Heart right ventricle (tissue), 16 donors: ENCODE measurements at places on chromosomes 6 and 20. TPM values are rescaled to one million over a fixed set of nuclear protein-coding genes. Genes with fewer than 3 reads are reported as not detected.

DNA sequence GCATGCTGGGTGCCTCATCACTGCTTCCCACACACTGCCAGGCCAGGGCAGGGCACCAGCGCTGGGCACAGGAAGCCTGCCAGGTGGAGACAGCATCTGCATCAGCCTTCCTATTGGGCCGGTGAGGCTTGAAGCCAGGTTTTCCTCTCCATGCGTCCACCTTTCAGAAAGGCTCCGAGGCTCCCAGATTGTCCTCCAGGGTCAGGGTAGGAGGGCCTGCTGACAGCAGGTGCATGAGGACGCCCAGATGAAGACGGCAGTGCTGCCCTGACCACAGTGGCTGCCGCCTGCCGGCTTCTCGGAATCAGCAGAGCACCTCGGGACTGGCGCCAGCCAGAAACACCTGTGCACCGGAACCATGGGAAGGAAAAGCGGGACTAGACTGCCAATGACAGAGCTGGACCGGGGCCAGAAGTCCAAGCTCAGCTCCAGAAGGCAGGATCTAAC is 170.5 kb upstream of the CST7 start:
- DNase-seq = no peak

DNA sequence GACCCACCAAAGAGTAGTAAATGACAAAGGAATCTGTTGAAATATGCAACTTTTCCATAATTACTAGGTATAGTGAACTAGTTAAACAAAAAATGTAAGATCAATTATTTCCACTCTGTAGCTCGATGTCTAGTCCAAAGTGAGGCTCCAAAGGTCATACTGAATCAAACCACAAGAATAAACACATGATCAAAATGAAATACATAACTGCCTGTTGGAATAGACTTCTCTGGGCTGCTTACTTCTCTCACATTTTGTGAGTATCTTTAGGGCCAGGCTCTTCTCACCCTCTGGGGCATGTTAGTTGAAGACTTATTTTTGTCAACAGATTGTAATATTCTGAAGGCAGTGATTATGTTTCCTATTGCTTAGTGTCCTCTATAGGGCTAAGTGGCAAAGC is 103.7 kb upstream of the TMEM170B start:
- no peak for DNase-seq

DNA sequence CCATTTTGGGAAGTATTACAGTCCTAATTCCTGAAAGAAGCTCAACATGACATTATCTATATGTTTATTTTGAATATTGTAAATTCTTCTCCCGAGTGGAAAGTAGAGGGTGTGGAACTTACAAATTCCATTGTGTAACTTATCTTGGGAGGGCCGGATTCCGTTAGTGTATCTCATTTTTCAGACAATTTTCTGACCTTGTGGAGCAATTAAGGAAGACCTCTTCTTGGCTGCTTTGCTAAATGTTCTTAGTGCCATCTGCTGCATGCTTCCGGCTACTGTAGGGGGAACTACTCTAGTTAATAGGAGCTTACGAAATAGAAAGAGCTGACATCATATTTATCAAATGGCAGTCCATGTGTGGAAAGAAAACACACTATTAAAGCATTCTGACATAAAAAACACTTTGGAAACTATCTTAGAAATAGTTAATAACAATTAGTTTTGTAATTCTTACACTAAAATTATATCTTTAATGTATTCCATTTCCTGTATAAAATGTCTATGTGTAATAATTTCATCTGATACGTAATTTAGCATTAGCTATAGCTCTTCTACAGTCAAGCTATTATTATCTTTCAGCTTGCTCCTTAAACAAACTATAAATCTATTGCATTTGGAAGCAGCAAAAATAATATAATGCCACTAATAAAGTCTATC is 41.5 kb upstream of the KCNQ5 start:
- no peak for DNase-seq

Gene FRS3
- polyA plus RNA-seq = 8.0 TPM

Gene VGLL2
- polyA plus RNA-seq = not detected

DNA sequence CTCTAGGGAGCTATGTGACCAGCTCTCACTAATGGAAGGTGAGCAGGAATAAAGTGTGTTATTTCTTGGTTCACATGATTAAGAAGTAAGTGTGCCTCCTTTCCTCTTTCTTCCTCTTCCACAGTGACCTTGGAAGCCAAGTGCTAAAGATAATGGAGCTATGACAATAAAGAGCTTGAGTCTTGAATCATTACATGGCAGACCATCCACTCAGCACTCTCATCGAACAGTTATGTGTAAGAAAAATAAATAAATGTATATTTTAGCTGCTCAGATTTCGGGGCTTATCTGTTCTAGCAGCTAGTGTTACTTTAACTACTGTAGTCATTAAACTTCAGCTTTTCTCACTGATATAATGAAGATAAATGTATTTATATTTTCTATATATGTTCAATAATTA is 72.9 kb downstream of the HDGFL1 start:
- no peak for DNase-seq

GRCh38 chr6:42769051-42769450 is 12.8 kb upstream of the BICRAL start:
- no peak for DNase-seq

GRCh38 chr6:20211941-20212391 is 303 bp downstream of the MBOAT1 start:
- DNase-seq = no peak

DNA sequence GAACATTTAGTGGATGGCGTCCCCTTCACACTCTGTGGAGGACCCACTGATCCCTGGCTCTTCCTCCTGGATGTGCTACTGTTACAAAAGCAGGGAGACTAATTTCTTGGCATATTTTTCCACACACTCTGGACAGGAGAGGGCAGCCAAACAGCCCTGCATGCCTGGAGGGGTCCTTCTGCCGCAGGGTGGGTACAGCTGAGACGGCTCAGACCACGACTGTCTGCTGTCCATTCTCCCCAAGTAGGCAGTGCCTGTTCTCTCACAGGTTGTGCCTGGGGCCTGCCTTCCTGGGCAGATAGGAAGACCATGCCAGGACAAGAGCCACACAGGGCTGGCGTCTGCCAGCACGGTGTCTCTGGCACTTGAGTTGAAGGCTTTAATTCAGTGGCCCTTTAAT is 260.1 kb downstream of the FOXC1 start:
- DNase-seq = no peak

GRCh38 chr20:21665687-21666446 is 39.6 kb upstream of the PAX1 start:
- DNase-seq = no peak

Gene SMOC2
- polyA plus RNA-seq = 9.5 TPM

DNA sequence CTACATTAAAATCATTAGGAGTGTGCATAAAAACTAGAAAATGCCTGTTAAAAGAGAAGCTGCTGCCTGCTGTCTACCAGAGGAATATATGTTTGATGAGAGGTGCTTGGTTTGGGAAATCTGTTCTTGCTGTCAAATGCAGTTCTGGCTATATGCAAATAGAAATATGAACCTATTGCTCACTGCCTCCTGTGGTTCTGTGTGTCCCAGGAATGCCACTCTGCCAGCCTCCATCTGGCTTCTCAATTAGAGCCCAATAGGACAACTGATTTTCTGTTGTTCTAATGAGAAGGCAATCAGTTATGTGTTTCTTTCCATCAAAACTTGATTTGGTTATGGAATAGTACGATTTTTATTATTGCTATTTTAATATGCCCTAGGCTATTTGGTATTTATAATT is 759.7 kb downstream of the HDGFL1 start:
- no peak for DNase-seq

- no peak for DNase-seq
Observed at GRCh38 chr6:144944106-144944505, 659.0 kb downstream of the UTRN start.

DNA sequence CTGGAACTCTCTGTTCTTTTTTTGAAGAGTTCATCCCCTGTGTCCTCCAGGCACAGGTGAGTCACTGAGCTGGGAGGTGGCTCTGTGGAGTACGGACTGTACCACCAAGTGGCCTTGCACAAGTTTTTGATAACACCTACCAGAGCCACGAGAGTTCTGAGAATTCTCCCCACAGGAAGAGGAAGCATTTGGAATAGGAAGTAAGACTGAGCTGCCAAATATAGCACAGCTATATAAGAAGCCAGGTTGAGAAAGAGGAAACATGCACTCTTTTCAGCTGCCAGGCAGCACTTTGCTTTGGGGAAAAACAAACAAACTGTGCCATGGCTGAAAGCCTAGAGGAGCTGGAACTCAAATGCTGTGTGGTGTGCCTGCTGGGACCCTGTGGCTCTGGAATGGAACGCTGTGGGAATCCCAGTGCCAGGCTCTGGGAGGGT is 70.8 kb upstream of the RIPOR2 start:
- peak; percentile 28 for DNase-seq

DNA sequence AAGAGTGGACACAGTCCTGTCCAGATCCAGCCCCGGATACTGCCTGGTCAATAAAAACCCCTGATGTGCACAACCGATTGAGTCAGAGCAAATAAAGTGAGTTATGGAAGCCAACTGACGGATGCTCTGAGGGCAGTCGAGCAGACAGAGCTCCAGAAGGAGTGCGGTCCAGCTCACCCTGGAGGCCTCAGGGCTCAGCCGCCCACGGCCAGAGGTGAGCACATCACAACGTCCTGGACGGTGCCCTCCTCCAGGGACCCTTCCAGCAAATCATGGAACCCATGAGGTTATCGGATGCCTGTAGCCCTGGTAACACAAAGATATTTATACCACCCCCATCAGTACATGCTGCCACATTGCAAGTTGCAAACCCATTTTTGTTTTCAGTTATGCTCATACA is 44.0 kb upstream of the SMOC2 start:
- no peak for DNase-seq

Gene NINL
- 1.3 TPM for polyA plus RNA-seq

Gene RBM24
- 207 TPM for polyA plus RNA-seq

DNA sequence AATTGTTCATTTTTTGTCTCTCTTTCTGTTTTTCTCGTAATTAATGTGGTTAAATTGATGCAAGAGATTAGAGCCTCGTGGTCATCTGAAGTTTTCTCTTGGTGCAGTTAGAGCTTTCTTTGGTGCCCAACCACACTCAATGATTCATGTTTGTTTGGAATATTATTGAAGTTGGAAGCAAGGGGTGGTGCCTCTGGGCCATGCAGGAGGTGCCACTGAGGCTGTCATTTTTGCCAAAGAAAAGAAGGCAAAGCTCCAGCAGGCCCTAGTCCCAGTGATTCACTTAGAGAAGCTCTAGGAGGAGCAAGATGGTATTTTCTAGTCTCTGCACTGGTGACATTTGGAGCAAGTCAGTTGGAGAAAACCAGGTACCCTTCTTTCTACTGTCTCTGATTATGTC is 144.5 kb upstream of the RALGAPA2 start:
- no peak for DNase-seq

GRCh38 chr6:35610830-35611229 is 77.9 kb downstream of the FKBP5 start:
- DNase-seq = no peak

- no peak for DNase-seq
Observed at GRCh38 chr6:150603176-150603575, 3.5 kb downstream of the PLEKHG1 start.

Gene PXDC1
- polyA plus RNA-seq = 17.5 TPM

GRCh38 chr20:23317081-23317480 is 33.5 kb upstream of the NXT1 start:
- DNase-seq = no peak

GRCh38 chr6:7673063-7673536 is 52.8 kb upstream of the BMP6 start:
- peak; percentile 43 for DNase-seq

GRCh38 chr6:36867471-36868224 is 7.0 kb downstream of the PPIL1 start:
- no peak for DNase-seq

Gene PRDM1
- polyA plus RNA-seq = 0.32 TPM

- no peak for DNase-seq
Observed at GRCh38 chr6:8993111-8993510, 557.8 kb upstream of the SLC35B3 start.

GRCh38 chr20:7214081-7214740 is 446.7 kb downstream of the BMP2 start:
- no peak for DNase-seq

Gene EDN3
- not detected for polyA plus RNA-seq

Gene SLC16A10
- 1.4 TPM for polyA plus RNA-seq

Gene TINAG
- 0.04 TPM for polyA plus RNA-seq

Gene BPIFA1
- polyA plus RNA-seq = not detected

Gene SNAP91
- 8.6 TPM for polyA plus RNA-seq

Gene NKAIN4
- polyA plus RNA-seq = not detected

DNA sequence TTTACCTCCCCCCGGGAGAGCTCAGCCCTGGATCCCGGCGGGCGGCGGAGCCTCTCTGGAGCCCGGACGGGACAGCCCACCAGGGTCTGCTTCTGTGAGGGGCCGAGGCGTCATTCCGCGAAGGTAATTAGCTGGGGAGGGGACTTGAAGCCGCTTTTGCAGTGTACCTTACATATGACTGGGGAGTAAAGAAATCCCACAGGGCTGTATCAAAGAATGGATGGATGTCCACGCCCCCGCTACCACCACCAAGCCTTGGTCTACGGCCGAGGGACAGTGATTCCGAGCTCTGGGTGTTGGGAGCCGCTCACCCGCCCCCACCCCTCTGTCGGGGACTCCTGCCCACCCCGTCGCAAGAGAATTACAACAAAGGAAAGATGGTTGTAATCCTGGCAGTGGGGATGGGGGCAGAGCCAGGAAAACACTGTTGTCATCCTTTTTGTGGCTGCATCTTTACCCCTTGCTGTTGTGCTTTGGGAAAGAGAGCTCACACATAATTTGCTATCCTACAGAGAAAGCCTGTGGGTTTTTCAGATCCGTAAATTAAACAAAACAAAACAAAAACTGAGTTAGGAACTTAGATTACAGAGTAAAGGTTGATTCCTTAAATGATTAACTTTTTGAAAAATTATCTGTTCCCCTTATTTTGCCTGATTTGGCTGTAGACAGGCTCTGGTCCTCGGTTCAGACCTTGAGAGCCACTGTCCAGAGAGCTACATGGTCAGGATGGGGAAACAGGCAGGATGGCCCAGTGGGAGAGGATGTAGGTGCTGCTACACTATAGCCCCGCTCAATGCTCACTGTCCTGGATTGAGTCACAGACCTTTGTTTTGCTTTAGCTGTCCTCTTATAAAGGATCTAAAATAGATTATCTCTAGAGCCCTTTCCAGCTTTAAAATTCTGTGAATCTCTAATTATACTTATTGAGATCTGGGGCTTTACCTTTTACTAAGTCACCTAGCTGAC is 997 bp upstream of the FBXO30 start:
- no peak for DNase-seq

- DNase-seq = no peak
Observed at GRCh38 chr20:62627901-62628612, 14.2 kb upstream of the SLCO4A1 start.

GRCh38 chr6:125748406-125749172 is 843 bp upstream of the HEY2 start:
- DNase-seq = no peak

Gene TRIM15
- not detected for polyA plus RNA-seq

DNA sequence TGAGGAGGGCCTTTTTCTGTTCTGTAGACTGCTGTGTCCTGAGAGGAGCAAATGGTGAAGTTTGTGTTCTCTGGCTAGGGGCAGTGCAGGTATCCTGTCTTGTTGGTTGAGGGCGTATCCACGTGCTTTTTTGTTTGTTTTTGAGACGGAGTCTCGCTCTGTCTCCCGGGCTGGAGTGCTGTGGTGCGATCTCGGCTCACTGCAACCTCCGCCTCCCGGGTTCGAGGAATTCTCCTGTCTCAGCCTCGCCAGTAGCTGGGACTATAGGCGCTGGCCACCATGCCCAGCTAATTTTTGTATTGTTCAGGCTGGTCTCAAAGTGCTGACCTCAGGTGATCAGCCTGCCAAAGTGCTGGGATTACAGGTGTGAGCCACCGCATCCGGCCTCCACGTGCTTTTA is 10.8 kb upstream of the PXDC1 start:
- DNase-seq = no peak
